CD8-positive, alpha-beta memory T cell (primary cell): ENCODE measurements at places on chromosomes 2 and 18. TPM values are rescaled to one million over a fixed set of nuclear protein-coding genes. Genes with fewer than 3 reads are reported as not detected.

Gene CPO
- not detected for total RNA-seq

- no peak for DNase-seq
Observed at GRCh38 chr18:21684731-21685130, 19.8 kb downstream of the ABHD3 start.

GRCh38 chr2:131112529-131112928 lies 7.4 kb downstream of the PLEKHB2 start:
- DNase-seq: no peak

- no peak for DNase-seq
Observed at GRCh38 chr2:21866316-21866715, 742.5 kb downstream of the TDRD15 start.

GRCh38 chr2:78546843-78547242 lies 478.7 kb upstream of the REG3G start:
- no peak for DNase-seq

- no peak for DNase-seq
Observed at GRCh38 chr2:164257742-164258141, 363.5 kb downstream of the GRB14 start.

Gene SEPTIN2
- total RNA-seq: 319 TPM

- no peak for DNase-seq
Observed at GRCh38 chr18:45413180-45413836, 202.0 kb upstream of the SLC14A2 start.
